Glomerular endothelial cell (primary cell): ENCODE measurements at places on chromosomes 5 and 9. TPM values are rescaled to one million over a fixed set of nuclear protein-coding genes. Genes with fewer than 3 reads are reported as not detected.

The PCDHGA2 gene
- total RNA-seq = 2.6 and 4.1 TPM in 2 replicates

The B4GALT7 gene
- 36.8 and 47.9 TPM in 2 replicates for total RNA-seq

The IFNA21 gene
- total RNA-seq = not detected in 2 replicates

The PCDHGB7 gene
- 14.1 and 23.4 TPM in 2 replicates for total RNA-seq

The C5orf58 gene
- not detected in 2 replicates for total RNA-seq

The TRIM52 gene
- total RNA-seq = 4.0 and 7.1 TPM in 2 replicates

The PFN3 gene
- not detected in 2 replicates for total RNA-seq
